IMR-90 (cell line): ENCODE measurements at places on chromosomes 2 and 18. TPM values are rescaled to one million over a fixed set of nuclear protein-coding genes. Genes with fewer than 3 reads are reported as not detected.

CXCR1 gene
- not detected in 2 replicates for polyA plus RNA-seq

NEB gene
- polyA plus RNA-seq, result not detected in 2 replicates

CCL20 gene
- polyA plus RNA-seq, result not detected in 2 replicates

GEN1 gene
- polyA plus RNA-seq, result 4.4 and 8.3 TPM in 2 replicates

CROCC2 gene
- polyA plus RNA-seq, result not detected in 2 replicates

CENPA gene
- polyA plus RNA-seq, result 11.9 and 14.9 TPM in 2 replicates

CPSF3 gene
- 24.7 and 29.2 TPM in 2 replicates for polyA plus RNA-seq

PUS10 gene
- polyA plus RNA-seq, result 3.4 and 4.4 TPM in 2 replicates

HOXD12 gene
- polyA plus RNA-seq, result not detected in 2 replicates

PCARE gene
- polyA plus RNA-seq, result not detected in 2 replicates

CCDC121 gene
- polyA plus RNA-seq, result 0.65 and 0.67 TPM in 2 replicates

NYAP2 gene
- not detected in 2 replicates for polyA plus RNA-seq

ACTG2 gene
- 887 and 899 TPM in 2 replicates for polyA plus RNA-seq

TBR1 gene
- polyA plus RNA-seq, result 0.06 TPM in 1 of 2 replicates, not detected in the other

NOL4 gene
- polyA plus RNA-seq, result not detected in 2 replicates

FTCDNL1 gene
- 0.21 TPM in 1 of 2 replicates, not detected in the other for polyA plus RNA-seq

SPATA3 gene
- not detected in 2 replicates for polyA plus RNA-seq

LIMS3 gene
- 0.44 and 0.99 TPM in 2 replicates for polyA plus RNA-seq

CD8B gene
- polyA plus RNA-seq, result not detected in 2 replicates

ABCA12 gene
- polyA plus RNA-seq, result not detected in 2 replicates

NOP58 gene
- polyA plus RNA-seq, result 37.6 and 54.0 TPM in 2 replicates

GRHL1 gene
- polyA plus RNA-seq, result 0.21 and 0.26 TPM in 2 replicates

PAX8 gene
- 1.1 and 1.5 TPM in 2 replicates for polyA plus RNA-seq

TUBA3D gene
- not detected in 2 replicates for polyA plus RNA-seq

VIL1 gene
- not detected in 2 replicates for polyA plus RNA-seq

TMEM17 gene
- 1.2 and 1.8 TPM in 2 replicates for polyA plus RNA-seq

ZSWIM2 gene
- 0.09 TPM in 1 of 2 replicates, not detected in the other for polyA plus RNA-seq

SKOR2 gene
- polyA plus RNA-seq, result not detected in 2 replicates

FOXI3 gene
- not detected in 2 replicates for polyA plus RNA-seq

FAM237A gene
- polyA plus RNA-seq, result not detected in 2 replicates

ERLEC1 gene
- 41.6 and 53.4 TPM in 2 replicates for polyA plus RNA-seq

CHRNG gene
- not detected in 2 replicates for polyA plus RNA-seq

AGXT gene
- polyA plus RNA-seq, result not detected in 2 replicates

AQP12B gene
- polyA plus RNA-seq, result not detected in 2 replicates

B3GNT7 gene
- 0.03 and 0.07 TPM in 2 replicates for polyA plus RNA-seq

TLX2 gene
- not detected in 2 replicates for polyA plus RNA-seq

CPLX4 gene
- not detected in 2 replicates for polyA plus RNA-seq

GALNT14 gene
- polyA plus RNA-seq, result 0.15 TPM in 1 of 2 replicates, not detected in the other

ADD2 gene
- polyA plus RNA-seq, result not detected in 2 replicates

ANKRD44 gene
- 5.2 and 22.8 TPM in 2 replicates for polyA plus RNA-seq

PLGLB2 gene
- 0.99 and 1.3 TPM in 2 replicates for polyA plus RNA-seq

AKAIN1 gene
- polyA plus RNA-seq, result not detected in 2 replicates

MEIS1 gene
- polyA plus RNA-seq, result 51.8 and 54.4 TPM in 2 replicates
